ENCODE measurements at places on chromosomes 7 and 10. TPM values are rescaled to one million over a fixed set of nuclear protein-coding genes. Genes with fewer than 3 reads are reported as not detected.

DNA sequence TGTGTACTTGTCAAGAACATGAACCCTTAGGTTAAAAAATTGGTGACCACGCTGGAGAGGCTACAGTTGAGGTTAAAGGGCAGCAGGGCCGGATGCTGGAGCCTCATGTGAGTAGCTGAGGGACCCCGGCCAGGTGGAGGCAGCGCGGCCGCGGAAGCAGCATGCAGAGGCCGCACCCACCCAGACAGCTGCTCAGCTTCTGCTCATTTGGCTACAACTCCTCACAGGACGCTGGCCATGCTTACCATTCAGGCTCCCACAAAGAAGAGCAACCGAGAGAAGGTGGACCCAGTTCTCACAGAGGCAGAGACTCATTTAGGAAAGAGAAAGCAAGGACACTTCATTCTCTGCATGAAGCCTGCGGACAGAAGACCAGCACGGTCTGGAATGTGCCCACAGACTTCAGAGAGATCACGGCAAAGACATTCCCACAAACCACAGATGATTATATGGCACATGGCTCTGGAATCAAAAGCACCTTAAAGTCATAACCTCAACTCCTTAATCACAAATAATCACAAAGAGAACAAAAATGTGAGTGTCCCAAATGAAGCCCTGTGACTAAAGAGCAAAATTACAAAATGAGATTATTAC is 94.4 kb downstream of the VOPP1 start:
- peaks cover 65% of the 10 kb centered on the region for H3K4me1 ChIP-seq
- DNase-seq: no peak
- H3K36me3 ChIP-seq: peaks cover 30% of the 10 kb centered on the region
- no peaks in the 10 kb centered on the region for H3K27me3 ChIP-seq
- H3K27ac ChIP-seq: no peak overlapping the region

DNA sequence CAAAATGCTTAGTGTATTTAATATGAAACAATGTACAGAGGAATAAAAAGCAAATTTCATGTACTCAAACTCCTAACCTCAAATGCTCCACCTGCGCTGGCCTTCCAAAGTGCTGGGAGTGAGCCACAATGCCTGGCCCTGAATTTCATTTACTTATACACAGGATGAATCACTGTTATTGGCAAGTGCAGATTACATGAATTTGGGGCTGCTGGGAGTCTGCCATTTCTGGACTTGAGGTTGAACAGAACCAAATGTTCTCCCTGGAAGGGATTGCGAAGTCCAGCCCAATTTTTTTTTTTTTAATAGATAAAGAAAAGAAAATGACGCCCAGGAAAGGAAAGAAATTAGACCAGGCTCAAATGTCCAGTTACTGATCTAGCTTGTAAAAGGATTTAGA is 6.8 kb upstream of the CSTF2T start:
- H3K4me3 ChIP-seq: no peak overlapping the region
- H3K36me3 ChIP-seq: peaks cover 16% of the 10 kb centered on the region
- no peak for DNase-seq

- no peaks in the 10 kb centered on the region for H3K4me1 ChIP-seq
- no peak overlapping the region for H3K27ac ChIP-seq
- DNase-seq: no peak
- no peaks in the 10 kb centered on the region for H3K36me3 ChIP-seq
- H3K4me3 ChIP-seq: no peak overlapping the region
Measured at GRCh38 chr10:70996549-70996948, 108.2 kb upstream of the PCBD1 start.

- no peaks in the 10 kb centered on the region for H3K27me3 ChIP-seq
- peak overlapping the region; percentile 47 for H3K4me3 ChIP-seq
- DNase-seq: no peak
- H3K36me3 ChIP-seq: peaks cover 53% of the 10 kb centered on the region
Measured at GRCh38 chr10:133400624-133401424, 6.9 kb downstream of the MTG1 start.

GRCh38 chr7:117225536-117225935 is 97.3 kb downstream of the WNT2 start:
- H3K4me3 ChIP-seq: no peak overlapping the region
- no peaks in the 10 kb centered on the region for H3K4me1 ChIP-seq
- DNase-seq: no peak
- no peaks in the 10 kb centered on the region for H3K36me3 ChIP-seq

DNA sequence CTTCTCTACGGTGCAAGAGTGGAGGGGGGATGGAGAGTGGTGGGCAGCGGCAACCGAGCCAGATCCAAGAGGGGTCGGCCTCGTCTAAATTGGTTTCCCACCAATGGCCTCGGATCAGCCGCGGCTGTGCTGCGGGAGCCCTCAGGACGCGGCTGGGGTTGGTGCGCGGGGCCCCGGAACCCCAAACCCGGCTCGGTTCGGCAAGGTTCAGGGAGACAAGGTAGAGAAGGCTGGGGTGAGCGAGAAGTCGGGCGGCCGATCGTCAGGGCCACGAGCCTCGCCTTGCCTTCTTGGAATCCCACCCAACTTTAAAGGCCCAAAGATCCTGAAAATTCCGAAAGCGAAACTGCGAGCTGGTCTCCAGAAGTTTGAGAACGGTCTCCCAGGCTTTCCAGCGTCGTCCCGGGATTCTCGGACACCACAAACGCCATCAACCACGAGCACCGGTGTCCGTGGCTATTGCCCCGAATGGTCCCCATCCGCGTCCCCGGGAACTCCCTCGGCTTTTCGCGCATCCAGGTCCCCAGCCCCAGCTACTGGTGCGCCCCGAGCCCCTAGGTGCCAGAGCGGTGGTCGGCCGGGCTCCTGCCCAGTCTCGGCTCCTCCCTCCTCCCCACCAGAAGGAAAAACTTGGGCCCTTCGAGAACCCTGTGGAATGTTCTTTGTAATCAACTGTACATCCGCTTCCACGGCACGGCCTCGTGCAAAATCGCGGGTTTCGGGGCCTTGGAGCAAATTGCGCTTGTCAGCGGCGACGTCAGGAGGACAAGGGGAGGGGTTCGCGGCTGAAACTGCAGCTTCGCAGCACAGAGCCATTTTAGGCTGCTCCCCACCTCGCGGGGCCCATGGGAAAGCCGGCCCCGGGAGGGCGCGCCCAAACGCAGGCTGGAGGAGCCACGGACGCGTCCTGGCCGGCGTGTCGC is 3.2 kb downstream of the SFMBT2 start:
- peak; percentile 25 for DNase-seq
- H3K36me3 ChIP-seq: peaks cover 26% of the 10 kb centered on the region
- peaks cover 53% of the 10 kb centered on the region for H3K4me1 ChIP-seq
- peak overlapping the region; percentile 96 for H3K4me3 ChIP-seq

DNA sequence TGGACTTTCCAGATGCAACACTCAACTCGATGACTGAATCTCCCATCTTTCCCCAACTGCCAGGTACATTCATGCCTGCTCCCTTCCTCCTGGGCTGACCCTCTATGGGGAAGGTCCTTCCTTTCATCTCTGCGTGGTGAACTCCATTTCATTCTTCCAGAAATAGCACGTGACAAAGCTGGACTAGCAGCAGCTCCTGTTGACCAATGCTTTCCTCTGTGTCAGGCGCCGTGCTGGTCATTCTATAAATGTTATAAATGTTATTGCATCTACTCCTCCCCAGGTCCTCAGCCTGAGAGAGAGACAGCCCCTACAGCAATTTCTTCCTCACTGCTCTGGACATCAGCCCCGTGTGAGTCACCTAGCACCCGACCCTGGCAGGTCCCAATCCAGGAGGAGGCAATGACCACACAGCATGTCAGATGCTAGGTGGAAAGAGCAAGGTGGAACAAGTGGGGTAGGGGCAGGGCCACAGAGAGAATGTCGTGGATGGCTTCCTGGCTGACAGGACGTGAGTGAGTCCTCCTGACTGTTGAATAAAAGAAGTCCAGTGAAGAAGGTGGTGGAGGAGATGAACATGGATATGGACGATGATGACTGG is 178.1 kb downstream of the ADAM12 start:
- H3K4me1 ChIP-seq: no peaks in the 10 kb centered on the region
- no peaks in the 10 kb centered on the region for H3K27me3 ChIP-seq
- no peak overlapping the region for H3K27ac ChIP-seq
- H3K36me3 ChIP-seq: no peaks in the 10 kb centered on the region
- H3K4me3 ChIP-seq: no peak overlapping the region

TSPAN33 gene
- 9.5 TPM for total RNA-seq

GRCh38 chr10:59175538-59176240 is 754 bp upstream of the PHYHIPL start:
- no peak for DNase-seq
- H3K27me3 ChIP-seq: peaks cover 13% of the 10 kb centered on the region
- H3K4me3 ChIP-seq: no peak overlapping the region
- peaks cover 5% of the 10 kb centered on the region for H3K4me1 ChIP-seq
- no peaks in the 10 kb centered on the region for H3K36me3 ChIP-seq
- no peak overlapping the region for H3K27ac ChIP-seq

FRAT2 gene
- 10.8 TPM for total RNA-seq

GRCh38 chr10:123614888-123615287 is 51.3 kb upstream of the GPR26 start:
- H3K27me3 ChIP-seq: no peaks in the 10 kb centered on the region
- H3K4me1 ChIP-seq: no peaks in the 10 kb centered on the region
- peak; percentile 22 for DNase-seq
- no peak overlapping the region for H3K4me3 ChIP-seq

DNA sequence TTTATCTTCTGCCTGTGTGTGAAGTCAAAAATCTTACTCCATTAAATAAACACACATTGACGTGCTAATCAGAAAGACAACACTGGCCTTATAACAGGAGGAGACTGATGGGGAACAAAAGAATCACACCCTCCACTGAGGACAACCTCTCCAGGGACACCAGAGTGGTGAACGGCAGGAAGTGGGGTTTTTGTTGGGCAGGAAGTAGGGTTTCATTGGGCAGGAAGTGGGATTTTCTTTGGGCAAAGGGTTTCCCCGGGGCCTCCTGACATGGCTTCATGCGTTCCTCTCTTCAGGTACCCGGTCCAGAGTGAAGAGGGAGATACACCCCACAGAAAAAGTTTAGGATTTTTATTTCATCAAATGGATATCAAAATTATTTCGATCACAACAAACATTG is 30.6 kb downstream of the ADARB2 start:
- no peaks in the 10 kb centered on the region for H3K4me1 ChIP-seq
- no peak overlapping the region for H3K4me3 ChIP-seq
- DNase-seq: no peak
- no peaks in the 10 kb centered on the region for H3K36me3 ChIP-seq
- peak overlapping the region; percentile 79 for H3K27ac ChIP-seq

DNA sequence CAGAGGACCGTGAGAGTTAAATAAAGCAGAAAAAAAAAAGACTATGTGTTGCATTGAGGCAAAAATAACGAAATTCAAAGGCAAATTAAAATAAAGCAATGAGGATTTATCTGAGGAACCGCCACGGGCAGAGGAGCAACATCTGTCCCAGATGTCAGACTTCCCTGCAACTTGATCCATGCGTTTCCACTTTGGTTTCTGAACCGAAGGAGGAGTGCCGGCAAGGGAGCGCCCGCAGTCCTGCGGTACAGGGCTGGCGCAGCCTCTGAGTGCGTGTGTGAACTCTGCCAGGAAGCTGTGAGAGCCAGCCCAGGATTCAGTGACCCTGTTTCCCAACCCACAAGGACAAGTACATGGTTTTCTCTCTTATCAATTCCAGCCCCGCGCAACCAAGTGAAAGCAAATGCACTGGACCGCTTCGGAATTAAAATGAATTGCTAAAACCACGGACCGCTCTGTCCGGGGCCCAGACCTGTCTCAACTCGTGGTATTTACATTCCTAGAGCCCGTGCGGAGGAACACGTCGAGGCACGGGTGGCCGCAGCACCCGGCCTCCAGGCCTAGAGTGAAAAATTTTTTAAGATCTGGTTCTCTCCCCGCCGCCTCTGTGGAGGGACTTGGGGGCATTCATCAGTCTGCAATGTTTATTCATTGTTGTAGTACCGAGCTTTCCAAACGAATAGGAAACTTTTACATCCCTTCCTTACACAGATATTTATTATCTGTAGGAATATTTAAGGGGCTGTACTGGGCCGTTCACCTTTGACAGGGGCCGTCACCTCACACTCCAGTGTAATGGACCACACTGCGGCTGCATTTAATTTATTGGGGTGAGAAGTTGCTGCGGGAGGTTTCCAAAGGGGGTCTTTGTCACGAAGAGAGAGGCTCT is 291.5 kb upstream of the NFE2L3 start:
- peaks cover 46% of the 10 kb centered on the region for H3K4me1 ChIP-seq
- H3K4me3 ChIP-seq: peak overlapping the region; percentile 69

POLR2J2 gene
- total RNA-seq: 21.5 TPM

ABCF2 gene
- 81.7 TPM for total RNA-seq

DNA sequence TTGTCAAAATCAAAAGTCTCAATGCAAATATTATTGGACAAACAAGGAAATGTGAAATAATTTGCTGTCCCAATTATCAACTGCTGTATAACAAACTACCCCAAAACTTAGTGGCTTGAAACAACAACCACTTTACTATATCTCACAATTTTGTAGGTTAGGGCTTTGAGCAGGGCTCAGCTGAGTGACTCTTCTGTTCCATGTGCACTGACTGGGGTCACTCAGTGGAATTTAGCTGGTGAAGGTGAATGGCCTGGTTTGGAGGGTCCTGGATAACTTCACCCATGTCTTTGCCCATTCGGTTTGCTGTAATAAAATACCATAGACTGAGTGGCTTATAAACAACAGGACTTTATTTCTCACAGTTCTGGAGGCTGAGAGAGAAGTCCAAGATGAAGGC is 3.7 kb upstream of the GSDME start:
- H3K27ac ChIP-seq: no peak overlapping the region
- no peak for DNase-seq
- H3K36me3 ChIP-seq: peaks cover 2% of the 10 kb centered on the region
- no peak overlapping the region for H3K4me3 ChIP-seq
- peaks cover 51% of the 10 kb centered on the region for H3K27me3 ChIP-seq

- H3K4me1 ChIP-seq: peaks cover 10% of the 10 kb centered on the region
- DNase-seq: no peak
- H3K36me3 ChIP-seq: peaks cover 2% of the 10 kb centered on the region
- H3K4me3 ChIP-seq: no peak overlapping the region
- H3K27ac ChIP-seq: no peak overlapping the region
Measured at GRCh38 chr10:122392835-122393234, 18.3 kb downstream of the PLEKHA1 start.

- H3K4me1 ChIP-seq: peaks cover 33% of the 10 kb centered on the region
- no peak for DNase-seq
- no peak overlapping the region for H3K27ac ChIP-seq
- H3K27me3 ChIP-seq: no peaks in the 10 kb centered on the region
Measured at GRCh38 chr10:5268743-5269142, 72.1 kb downstream of the AKR1C4 start.

DNA sequence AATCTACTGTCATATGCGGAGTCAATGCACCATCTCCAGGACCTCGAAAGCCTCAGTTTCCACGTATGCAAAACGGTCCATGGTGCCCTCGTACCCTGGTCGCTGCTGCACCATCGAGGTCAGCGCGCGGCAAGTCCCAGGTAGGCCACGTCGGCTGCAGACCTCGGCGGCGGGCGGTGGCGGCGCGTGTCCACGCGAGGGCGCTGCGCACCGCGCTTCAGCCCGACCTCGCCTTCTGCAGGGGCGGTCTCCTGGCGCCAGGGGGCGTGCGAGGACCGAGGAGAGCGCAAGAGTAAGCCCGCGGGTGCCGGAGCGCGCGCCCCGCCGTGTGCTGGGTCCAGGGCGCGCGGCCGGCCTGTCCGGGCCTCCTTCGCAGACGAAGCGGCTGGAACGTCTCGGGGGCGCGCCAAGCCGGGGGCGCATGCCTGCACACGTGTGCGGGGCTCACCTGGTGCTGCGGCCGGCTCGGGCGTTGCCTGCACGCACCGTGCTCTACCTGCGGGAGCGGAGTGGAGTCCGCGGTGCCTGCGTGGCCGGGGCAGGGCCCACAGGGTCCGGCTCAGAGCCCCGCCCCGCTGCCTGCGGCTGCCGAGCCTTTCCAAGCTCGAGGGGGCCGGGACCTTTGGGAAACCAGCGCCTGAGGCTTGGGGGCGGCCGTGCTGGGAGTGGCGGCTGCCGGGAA is 54.0 kb downstream of the GLRX3 start:
- H3K36me3 ChIP-seq: peaks cover 4% of the 10 kb centered on the region
- H3K27me3 ChIP-seq: peaks cover 9% of the 10 kb centered on the region
- no peaks in the 10 kb centered on the region for H3K4me1 ChIP-seq

DOCK1 gene
- total RNA-seq: 1.2 TPM

TSPAN12 gene
- not detected for total RNA-seq
